EH (cell line): ENCODE measurements at places on chromosomes 3 and 15.
A peak's percentile ranks its signal among the peaks of the same experiment; 100 is the strongest.

DNA sequence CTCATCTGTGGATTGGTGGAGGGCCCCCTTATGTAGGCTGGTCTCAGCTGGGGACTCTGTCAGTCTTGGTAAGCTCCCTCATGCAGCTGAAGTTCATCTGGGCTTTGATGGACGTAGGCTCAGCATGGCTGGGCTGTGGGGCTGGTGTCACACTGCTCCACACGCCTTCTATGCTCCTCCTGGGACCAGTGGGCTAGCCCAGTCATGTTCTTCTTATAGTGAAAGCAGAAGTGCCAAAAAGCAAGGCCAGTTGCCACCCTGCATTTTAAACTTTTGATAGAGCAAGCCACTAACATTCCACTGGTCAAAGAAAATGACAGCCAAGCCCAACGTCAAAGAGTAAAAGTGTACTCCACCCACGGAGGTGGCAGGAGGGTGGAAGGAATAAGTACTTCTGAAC lies 165.5 kb downstream of the MEX3B start:
- DNase-seq, result no peak

GRCh38 chr3:108554913-108555571 lies 34.2 kb downstream of the CIP2A start:
- DNase-seq, result peak; percentile 36

DNA sequence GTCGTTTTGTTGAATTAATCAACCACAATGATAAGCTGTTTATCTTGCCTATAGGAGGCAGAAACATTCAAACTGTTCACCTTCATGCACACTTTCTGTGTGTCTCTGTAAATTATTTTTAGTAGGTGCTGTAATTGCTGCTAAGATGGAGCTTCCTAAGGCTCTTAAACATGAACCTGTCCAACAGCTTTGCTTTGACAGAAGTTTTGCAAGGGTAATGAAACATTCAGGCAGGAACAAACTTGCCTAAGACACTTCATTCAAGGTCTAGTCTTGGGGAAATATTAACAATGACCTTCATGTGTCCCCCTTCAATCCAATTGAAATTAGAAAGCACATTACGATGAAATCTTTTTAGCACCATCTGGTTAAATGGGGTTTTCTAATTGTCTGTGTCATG lies 156.1 kb downstream of the DIPK2A start:
- no peak for DNase-seq

DNA sequence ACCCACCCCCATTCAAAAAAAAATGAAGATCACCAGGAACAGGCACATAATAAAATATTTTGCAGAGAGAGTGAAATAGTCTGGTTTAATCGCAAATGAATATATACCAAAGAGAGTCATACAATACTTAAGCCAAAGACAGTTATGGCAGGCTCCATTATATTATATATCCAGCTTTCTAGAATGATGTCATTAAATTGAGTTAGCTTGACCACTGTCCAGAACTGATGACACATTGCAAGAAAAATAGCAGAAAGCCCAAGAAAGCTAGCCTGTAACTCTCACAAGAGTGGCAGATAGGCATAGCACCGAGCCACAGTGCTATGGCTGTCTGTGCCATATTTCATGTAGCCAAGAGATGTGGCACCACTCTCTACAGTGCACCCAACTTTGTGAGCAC lies 231.9 kb upstream of the SEMA6D start:
- no peak for DNase-seq

DNA sequence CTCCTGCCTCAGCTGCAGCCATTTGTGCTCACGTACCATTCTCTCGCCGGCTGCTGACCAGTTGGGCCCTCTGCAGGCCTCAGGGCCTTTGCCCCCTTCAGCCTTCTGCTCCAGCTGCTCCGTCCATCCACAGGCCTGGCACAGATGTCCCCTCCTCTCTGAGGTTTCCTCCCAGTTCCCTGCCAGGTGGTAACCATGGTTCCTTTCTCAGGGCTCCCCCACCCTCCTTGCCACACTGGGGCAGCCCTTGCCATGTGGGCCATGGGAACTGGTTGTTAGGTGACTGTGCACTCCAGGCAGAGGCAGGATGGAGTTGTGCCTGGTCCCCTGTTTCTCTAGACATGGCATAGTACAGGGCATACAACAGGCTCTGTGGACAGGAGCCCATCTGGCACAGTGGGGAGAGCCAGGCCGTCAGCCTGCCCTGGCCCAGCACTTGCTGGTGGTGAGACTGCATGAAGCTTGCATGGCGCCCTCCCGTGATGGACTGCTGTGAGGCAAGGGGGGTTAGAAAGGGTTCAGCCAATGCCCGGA lies 148.9 kb downstream of the DNAJB8 start:
- DNase-seq, result no peak

DNA sequence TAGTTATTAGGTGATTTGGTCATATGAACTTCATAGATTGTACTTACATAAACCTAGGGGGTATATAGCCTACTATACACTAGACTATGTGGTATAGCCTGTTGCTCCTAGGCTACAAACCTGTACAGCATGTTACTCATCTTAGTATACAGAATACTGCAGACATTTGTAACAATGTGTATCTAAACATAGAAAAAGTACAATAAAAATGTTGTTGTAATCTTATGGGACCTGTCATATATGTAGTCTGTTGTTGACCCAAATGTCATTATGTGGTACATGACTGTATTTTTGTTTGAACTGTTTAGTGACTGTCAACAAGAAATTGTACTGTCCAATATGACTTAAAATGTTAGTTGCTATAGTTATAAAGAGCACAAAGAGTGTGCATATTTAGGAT lies 69.8 kb downstream of the TCF12 start:
- no peak for DNase-seq

GRCh38 chr3:14507305-14507741 lies 32.8 kb downstream of the GRIP2 start:
- no peak for DNase-seq

GRCh38 chr15:38035701-38036100 lies 101.3 kb downstream of the TMCO5A start:
- DNase-seq, result peak; percentile 50

GRCh38 chr15:65747265-65747664 lies 44.8 kb downstream of the DENND4A start:
- DNase-seq, result no peak

DNA sequence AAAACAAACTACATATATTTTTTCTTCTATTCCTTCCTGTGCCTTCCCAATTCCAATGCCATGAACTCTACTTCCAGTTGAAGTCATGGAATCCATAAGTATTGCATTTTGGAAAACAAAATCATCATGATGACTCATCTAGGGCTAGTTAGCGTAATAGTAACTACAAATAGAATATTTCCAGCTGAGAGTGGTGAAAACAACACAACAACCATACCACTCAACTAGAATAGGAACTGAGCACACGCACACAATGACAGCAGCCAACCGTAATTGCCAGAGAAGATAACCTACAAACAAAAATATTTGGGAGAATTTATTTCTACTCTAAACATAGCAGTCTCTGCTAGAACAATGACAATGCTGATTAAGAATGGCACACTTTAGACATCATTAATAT lies 225.9 kb downstream of the FGF12 start:
- DNase-seq, result no peak

DNA sequence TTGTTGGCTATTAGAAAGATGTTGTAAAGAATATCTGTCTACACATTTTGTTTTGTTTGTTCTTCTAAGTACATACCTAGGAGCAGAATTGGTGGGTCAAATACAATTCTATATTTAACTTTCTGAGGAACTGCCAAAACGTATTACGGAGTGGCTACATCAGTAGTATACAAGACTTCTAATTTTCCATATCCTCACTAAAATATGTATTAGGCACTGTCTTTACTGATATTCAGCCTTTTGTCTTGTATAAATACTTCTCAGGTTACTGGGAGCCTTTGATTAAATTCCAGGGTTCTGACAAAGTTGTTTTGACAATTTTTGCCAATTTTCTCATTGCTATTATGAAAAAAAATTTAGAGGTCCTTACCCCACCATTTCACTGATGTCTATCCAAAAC lies 146.7 kb downstream of the NR2E3 start:
- no peak for DNase-seq

DNA sequence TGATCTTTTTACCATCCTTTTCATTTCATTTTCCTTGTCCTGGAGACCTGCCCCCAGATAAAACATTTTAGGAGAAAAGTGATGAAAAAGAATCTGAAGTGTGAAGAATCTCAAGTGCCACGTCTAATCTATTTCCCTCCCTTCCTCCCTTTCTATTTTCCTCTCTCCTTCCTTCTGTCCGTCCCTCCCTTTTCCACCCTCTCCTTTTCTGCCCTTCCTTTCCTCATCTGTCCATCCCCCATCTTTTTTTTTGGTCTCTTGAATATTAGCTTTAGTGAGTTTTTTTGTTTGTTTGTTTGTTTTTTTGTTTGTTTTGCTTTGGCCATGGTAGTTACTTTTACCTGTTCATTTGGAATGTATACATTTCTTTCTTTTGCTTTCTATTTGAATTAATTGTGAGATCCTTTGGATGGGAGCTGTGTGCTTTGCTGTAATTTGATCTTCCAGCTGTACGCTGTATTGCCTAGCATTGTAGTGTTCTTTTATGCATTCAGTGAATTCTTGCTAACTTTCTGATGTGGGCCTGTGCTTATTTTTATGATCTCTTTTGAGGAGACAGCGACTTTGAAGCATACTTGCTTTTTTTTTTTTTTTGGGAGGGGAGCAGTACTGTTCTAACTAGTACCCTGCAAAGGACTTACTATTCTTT lies 19.2 kb downstream of the CDIN1 start:
- peak; percentile 49 for DNase-seq

DNA sequence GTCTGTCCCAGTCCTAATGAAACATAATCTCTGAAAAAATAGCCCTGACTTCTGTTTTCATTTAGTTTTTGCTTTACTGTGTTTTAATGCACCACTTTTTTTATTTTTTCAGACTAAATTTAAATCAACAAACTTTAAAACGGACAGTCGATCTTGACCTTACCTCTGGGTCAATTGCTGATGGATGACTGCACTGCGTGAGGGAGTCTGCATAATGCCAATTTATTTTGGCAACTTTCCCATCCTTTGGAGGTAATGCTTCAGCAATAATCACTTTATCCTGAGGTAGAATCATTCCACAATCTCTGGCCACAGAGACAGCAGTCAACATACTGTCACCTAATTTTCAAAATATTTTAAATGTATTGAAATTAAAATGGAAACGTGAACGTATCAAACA lies 32.5 kb upstream of the GP5 start:
- no peak for DNase-seq

DNA sequence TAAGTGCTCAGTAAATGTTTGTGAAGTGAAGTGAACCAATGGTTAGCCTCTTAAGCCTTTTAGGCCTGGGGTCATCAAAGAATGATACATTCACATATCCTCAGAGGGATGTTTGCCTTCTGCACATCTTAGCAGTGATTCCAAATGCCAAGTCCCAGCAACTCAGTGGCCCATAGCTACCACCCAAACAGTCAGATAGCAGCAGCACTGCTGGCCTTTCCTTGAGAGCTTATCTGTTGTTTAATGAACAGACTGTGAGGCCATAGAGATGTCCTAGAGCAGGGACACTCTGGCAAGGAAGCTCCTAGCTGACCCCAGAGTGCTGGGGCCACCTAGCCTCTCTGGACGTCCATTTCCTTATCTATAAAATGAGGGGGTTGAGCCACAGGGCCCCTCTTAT lies 86.8 kb downstream of the CYP19A1 start:
- no peak for DNase-seq

GRCh38 chr3:56997675-56998074 lies 62.8 kb upstream of the SPATA12 start:
- DNase-seq, result peak; percentile 68

DNA sequence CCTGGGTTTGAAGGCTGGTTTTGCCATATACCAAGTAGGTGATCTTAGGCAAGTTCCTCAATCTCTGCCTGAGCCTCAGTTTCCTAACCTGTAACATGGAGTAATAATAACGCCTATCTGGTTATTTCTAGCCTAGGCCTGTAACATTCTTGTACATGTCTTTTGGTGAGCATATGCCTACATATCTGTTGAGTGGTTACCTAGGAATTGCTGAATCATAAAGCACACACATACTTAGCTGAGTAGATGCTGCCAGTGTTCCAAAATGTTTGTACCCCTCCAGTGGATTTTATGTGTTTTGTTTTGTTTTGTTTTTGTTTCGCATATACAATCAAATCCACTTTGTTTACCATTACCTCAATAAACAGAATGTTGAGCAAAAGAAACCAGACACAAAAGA lies 17.4 kb upstream of the MFGE8 start:
- DNase-seq, result no peak

DNA sequence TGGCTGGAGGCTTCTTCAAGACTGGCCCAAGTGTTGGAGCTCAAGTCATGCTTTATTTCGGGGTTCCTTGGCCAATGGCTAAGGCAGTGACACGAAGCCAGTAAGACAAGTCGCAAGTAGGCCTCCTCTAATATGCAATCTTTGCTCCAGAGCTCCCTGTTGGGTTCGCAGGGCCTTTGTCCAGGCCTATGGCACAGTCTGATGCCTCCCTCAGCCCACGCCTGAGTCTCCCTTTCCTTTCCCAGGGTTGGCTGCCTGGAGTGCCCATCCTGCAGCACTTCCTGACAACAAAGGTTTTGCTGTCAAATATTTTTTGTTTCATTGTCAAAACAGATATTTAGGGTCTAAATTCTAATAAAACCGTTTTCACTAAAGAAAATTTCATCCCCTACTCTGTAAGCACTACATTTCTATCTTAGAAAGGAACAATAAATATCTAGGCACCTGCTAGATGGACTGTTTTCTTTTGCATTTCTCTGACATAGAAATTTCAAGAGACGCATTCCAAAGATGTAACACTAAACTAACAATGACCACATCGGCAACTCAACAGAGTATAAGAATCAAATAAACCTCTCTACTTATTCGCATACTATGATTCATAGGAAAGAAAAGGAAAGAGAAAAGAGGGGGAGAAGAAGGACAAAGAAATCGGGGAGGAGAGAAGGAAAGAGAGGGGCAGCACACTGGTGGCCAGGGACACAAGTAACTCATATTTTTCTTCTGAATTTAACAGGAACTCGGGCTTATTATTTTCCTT lies 393.1 kb upstream of the ATP11B start:
- DNase-seq, result no peak

GRCh38 chr3:131361464-131362421 lies 19.8 kb upstream of the NUDT16 start:
- DNase-seq, result no peak

DNA sequence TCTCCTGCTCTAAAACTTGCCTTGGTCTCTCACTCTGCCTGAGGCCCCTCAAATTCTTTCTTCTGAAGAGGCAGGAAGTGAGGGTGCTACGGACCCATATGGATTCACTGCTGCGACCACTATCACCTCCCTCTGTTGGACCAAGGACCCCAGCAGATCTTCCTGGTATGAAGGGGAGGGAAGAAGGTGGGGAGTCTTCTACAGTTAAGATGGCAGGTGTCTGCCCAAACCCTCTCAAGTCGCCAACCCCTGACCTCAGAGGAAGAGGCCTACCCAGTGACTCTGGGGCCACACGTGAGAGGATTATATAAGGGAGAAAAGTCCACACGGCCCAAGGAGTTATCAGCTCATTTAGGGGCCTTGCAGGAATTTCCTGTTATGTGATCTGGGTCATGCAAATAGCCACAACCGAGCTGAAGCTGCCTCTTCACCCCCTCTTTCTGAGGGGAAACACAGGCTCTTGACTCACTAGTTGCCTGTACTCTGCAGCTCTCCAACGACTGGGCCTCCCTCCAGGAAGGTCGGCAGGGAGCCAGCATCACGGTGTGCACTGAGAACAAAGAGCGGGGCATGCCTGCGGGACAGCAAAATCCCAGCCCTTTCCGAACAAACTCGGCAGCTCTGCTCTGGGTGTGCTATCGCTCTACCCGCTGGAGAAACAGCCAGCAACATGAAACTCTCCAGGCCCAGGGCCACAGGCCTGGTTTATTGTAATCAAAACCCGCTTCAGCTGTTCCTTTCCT lies 116.0 kb downstream of the XXYLT1 start:
- peak; percentile 96 for DNase-seq
